ENCODE measurements at places on chromosomes 1 and 21.

GRCh38 chr1:155695608-155696007 lies 6.7 kb downstream of the DAP3 start:
- DNase-seq: no peak

GRCh38 chr1:244672946-244673682 lies 20.2 kb downstream of the DESI2 start:
- no peak for DNase-seq

DNA sequence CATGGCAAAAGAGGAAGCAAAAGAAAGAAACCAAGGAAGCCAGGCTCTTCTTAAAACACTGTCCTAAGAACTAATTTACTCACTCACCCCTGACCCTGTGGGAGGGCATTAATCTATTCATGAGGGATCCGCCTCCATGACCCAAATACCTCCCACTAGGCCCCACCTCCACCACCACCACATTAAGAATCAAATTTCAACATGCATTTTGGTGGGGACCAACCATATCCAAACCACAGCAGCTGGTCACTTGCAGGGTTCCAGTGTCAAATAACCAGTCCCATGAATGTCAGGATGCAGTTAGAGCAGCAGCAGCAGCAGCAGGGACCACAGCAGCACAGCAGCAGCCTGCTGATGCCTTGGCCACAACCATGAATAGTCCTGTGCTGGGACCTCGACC lies 83.8 kb downstream of the ZC3H11B start:
- DNase-seq: no peak

GRCh38 chr1:42422737-42423136 lies 33.1 kb downstream of the ZMYND12 start:
- no peak for DNase-seq

DNA sequence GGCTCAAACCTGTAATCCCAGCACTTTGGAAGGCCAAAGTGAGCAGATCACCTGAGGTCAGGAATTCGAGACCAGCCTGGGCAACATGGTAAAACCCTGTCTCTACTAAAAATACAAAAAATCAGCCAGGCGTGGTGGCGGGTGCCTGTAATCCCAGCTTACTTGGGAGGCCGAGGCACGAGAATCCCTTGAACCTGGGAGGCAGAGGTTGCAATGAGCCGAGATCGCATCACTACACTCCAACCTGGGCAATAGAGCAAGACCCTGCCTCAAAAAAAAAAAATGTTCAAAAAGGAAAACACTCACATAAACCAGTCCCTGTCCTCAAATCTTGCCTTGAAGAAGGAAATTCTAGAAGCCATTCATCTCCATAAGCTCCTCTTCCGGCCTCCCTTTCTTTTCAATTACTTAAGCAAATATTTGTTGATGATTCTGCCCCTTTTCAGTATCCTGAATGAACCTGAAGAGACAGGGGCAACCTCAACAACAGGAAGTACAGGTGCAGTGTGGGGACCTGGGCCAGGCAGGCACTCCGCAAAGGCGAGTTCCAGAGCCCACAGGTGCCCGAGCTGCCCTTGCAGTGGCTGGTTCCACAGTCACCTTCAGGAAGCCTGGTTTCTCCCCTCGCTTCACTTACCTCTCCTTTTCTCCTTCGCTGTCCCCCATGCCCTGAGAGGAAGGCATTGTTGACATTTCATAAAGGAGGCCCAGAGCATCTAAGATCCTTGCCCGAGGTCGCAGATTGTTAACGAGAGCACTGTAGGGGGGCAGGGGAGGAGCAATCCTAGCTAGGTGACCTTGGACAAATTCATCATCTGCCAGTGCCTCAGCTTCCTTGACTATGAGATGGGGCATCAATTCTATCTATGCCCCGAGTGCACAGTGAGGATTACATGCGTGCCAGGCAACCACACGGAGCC lies 8.9 kb upstream of the LEFTY1 start:
- DNase-seq: no peak

DNA sequence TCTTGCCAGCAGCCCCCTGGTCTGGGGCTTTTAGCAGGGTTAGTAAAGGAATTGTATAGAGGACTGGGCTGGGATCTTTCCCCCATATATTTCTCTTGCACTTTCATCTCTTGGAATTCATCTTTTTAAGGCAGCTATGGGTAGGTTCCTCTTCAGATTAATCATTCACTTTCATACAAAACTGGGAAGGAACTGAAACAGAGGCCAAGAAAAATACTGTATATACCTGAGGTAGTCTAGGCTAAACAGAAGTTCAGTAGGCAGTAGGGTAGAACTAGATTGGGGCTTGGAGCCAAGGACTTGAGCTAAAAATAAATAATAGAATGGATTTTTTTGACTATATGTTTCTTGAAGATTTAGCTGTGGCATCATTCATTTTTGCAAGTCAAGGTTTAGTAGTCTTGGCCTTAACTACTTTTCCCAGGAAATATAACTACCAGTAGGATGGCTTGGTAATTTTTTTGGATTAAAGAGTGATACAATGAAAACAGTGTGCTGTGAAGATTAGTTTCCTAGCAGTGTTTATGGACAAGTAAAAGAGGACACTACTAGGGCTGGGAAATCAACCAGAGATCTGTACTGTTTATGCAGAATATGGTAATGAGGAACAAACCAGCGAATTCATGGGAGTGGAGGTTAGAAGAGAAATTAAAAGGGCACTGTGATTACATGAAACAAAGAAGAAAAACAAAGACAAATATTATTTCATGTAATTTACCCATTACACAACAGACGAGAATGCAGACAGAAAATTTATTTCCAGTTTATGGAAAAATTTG lies 50.9 kb upstream of the PTGS2 start:
- DNase-seq: no peak

- no peak for DNase-seq
Observed at GRCh38 chr1:41790351-41790750, 128.4 kb downstream of the HIVEP3 start.

- DNase-seq: no peak
Observed at GRCh38 chr1:7285856-7286454, 485.1 kb upstream of the VAMP3 start.

- no peak for DNase-seq
Observed at GRCh38 chr1:228000836-228001563, 5.8 kb upstream of the WNT3A start.

GRCh38 chr1:228742281-228742860 lies 7.1 kb downstream of the RHOU start:
- DNase-seq: no peak

- DNase-seq: peak; percentile 85
Observed at GRCh38 chr1:9004700-9005394, 21.4 kb downstream of the SLC2A7 start.

DNA sequence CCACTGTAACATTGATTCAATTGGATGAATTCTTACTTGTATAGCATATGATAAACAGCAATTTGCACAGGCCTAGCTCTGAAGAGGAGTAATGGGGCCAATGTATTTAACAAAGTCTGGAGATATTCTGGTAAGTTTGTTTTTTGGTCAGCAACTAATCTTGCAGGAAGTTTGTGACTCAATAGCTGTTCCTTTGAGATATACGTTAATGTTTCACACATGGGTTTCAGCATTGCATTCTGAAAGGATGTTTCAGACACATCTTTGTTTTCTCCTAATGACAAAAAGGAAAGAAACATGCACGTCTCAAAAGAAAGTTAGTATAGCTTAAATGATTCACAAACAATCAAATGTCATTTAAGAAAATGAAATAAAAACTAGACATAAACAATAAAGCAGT lies 49.0 kb downstream of the LTN1 start:
- peak; percentile 25 for DNase-seq

GRCh38 chr1:160466961-160467360 lies 56.1 kb downstream of the SLAMF6 start:
- DNase-seq: no peak

GRCh38 chr1:198620218-198620617 lies 18.6 kb upstream of the PTPRC start:
- DNase-seq: no peak

- no peak for DNase-seq
Observed at GRCh38 chr1:39524591-39525365, 33.3 kb downstream of the BMP8A start.

GRCh38 chr1:26719205-26719604 lies 23.4 kb downstream of the ARID1A start:
- no peak for DNase-seq

DNA sequence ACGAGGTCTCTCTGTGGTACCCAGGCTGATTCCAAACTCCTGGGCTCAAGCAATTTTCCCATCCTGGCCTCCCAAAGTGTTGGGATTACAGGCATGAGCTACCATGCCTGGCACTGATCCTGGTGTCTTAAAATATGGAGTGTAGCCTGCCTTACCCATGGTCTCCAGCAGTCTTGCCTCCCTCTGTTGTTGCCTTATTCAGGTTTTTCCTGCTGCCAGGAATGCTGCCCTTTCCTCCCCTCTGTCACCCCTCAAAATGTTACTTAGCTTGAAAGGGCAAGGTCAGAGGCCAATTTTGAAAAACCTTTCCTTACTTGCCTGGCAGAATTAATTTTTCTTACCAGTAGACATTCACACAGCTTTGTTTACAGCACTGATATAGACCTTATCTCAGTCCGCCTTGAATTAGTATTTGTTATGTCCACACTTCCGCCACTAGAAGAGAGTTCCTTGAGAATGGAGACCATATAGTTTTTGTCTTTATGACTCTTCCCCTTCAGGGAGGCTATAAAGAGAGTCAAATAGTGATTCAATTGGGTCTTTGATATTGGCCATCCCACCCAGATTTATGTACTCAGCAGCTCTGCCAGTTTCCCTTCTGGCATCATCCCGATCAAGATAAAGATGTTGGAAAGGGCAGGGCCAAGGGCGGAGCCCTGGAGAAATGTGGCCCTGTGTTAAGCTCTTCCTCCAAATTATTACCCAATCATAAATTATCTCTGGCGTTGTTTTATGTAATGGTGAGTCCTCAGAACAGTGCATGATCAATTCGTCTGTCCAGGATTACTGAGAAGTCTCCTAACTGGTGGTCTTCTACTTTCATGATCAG lies 38.8 kb downstream of the C1orf21 start:
- DNase-seq: no peak

- no peak for DNase-seq
Observed at GRCh38 chr1:2413495-2414296, 1.3 kb upstream of the PEX10 start.

DNA sequence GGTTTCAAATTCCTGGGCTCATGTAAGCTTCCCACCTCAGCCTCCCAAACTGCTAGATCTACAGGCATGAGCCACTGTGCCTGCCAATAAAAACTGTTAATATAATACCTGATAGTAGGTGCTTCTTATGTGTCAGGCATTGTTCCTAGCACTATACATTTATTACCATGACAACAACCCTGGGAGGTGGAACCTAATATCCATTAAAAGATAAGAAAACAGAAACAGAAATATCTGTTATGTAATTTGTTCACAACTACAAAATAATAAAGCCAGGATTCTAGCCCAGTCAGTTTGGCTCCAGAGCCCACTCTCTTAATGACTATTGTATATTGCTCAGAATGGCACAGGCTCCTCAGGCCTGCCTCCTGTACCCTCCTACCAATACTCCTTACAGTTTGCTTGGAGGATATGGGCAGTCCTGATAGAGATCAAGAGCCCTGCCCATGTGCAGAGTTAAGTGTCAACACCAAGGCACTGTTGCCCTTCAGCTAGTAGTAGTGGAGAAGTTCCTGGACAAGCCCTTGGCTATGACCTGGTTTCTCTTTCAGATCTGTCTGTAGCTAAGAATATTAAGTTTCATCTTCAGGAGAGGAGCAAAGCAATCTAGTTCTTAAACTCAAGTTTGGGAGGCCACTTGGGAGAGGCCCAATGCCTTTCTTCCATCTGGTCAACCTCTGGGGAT lies 22.4 kb downstream of the RPL5 start:
- DNase-seq: no peak

DNA sequence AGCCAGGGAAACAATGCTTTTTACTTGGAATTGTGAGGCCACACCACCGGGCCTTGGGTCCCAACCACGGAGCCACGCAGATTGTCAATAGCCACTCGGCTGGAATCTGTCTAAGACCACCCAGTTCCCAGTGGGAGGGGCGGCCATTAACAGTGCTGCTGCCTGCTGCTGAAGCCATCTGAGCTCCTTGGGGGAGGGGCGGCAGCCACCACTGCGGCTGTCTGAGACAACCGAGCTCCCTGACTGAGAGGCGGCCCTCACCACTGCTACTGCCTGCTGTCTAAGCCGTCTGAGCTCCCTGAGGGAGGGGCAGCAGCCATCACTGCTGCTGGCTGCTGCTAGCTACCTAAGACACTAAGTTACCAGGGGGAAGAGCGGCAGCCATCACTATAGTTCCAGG lies 64.3 kb downstream of the DMRTA2 start:
- DNase-seq: no peak

GRCh38 chr21:39073063-39073462 lies 110.2 kb downstream of the PSMG1 start:
- DNase-seq: no peak

DNA sequence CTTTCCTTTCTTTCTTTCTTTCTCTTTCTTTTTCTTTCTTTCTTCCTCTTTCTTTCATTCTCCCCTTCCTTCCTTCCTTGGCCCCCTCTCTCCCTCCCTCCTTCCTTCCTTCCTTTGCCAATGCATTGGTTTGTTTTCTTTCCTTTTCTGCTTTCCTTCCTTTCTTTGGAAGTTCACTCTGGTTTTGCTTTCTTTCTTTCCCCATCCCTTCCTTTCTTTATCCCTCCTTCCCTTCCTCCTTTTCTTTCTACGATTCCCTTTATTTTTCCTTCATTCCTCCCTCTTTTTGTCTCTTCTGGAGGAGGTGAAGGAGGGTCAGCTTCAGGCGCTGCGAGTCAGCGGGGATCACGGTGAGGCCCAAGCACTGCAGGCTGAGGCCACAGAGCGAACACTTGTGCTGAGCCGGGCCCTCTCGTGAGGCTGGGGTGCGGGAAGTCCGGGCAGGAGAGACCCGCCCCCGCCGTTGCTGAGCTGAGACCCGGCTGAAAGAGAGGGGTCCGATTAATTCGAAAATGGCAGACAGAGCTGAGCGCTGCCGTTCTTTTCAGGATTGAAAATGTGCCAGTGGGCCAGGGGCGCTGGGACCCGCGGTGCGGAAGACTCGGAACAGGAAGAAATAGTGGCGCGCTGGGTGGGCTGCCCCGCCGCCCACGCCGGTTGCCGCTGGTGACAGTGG lies 1.5 kb downstream of the SIM2 start:
- DNase-seq: no peak

DNA sequence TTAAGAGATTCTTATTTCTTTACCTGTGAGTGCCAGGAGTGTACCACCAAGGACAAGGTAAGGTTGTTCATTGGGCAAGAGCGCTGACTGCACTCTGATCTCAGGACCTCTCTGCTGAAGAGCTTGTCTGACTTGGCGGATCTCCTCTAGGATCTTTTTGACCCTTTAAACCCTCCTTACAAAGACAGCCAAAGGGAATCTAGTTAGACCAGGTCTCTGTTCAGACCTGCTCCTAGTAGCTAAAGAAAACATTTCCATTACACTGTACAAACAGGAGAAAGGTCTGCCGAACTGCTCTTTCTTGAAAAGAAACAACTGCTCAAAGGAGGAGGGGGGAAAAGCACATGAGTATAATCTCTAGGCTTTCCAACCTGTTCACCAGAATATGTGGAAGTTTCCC lies 49.3 kb downstream of the SMYD2 start:
- no peak for DNase-seq

GRCh38 chr1:181086926-181087325 lies 1.6 kb upstream of the IER5 start:
- DNase-seq: peak; percentile 93

- peak; percentile 76 for DNase-seq
Observed at GRCh38 chr1:27341525-27342252, at the start of gene SYTL1. Gene SYTL1, plus strand, starts transcription at chr1:27342022. Its CDS starts 3,313 bp downstream, at chr1:27345335.

GRCh38 chr1:198563583-198563982 lies 23.1 kb upstream of the ATP6V1G3 start:
- peak; percentile 54 for DNase-seq
